ENCODE measurements at places on chromosomes 1 and 21. TPM values are rescaled to one million over a fixed set of nuclear protein-coding genes. Genes with fewer than 3 reads are reported as not detected.

The PINK1 gene
- total RNA-seq, result 144 TPM

The S100A3 gene
- not detected for total RNA-seq

The ACBD3 gene
- total RNA-seq, result 56.4 TPM

- peak within 1 kb of the TSS; percentile 37 for H3K4me3 ChIP-seq
- peak; percentile 25 for DNase-seq
- peaks cover 40% of the 10 kb centered on the region for H3K27me3 ChIP-seq
- H3K4me1 ChIP-seq, result peaks cover 16% of the 10 kb centered on the region
- H3K36me3 ChIP-seq, result no peaks in the 10 kb centered on the region
- H3K27ac ChIP-seq, result no peak within 1 kb of the TSS
Observed at GRCh38 chr1:165355977-165356811, at the start of gene LMX1A. TSS of gene LMX1A (minus strand) at chr1:165356715. CDS start at chr1:165355559, 1,156 bp downstream.

The SPRR5 gene
- total RNA-seq, result not detected

The FBLIM1 gene
- total RNA-seq, result 11.4 TPM

The DTL gene
- total RNA-seq, result 2.6 TPM

DNA sequence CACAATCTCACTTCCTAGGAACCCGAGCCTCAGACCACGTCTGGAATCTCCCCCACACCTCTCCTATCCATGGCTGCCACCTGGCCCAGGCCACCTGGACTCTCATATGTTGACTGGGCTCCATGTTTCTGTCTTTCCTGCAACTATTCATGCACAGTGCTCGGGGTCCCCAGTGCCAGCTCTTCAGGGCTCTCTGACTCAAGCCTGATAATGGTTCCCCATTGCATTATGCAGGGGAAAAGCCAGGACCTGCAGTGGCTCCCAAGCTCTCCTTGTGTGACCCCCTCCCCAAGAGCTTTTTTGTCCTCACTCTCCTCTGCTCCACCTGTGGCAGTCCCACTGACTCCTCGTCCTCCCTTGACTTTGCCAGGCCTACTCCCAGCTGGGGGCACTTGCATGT is 417.6 kb downstream of the NPHP4 start:
- DNase-seq, result no peak
- H3K4me1 ChIP-seq, result no peaks in the 10 kb centered on the region
- H3K27ac ChIP-seq, result no peak overlapping the region
- no peaks in the 10 kb centered on the region for H3K36me3 ChIP-seq

- H3K4me3 ChIP-seq, result no peak overlapping the region
- H3K36me3 ChIP-seq, result no peaks in the 10 kb centered on the region
- no peaks in the 10 kb centered on the region for H3K27me3 ChIP-seq
- no peak overlapping the region for H3K27ac ChIP-seq
- DNase-seq, result no peak
Observed at GRCh38 chr21:37339552-37339939, 27.0 kb upstream of the DYRK1A start.

DNA sequence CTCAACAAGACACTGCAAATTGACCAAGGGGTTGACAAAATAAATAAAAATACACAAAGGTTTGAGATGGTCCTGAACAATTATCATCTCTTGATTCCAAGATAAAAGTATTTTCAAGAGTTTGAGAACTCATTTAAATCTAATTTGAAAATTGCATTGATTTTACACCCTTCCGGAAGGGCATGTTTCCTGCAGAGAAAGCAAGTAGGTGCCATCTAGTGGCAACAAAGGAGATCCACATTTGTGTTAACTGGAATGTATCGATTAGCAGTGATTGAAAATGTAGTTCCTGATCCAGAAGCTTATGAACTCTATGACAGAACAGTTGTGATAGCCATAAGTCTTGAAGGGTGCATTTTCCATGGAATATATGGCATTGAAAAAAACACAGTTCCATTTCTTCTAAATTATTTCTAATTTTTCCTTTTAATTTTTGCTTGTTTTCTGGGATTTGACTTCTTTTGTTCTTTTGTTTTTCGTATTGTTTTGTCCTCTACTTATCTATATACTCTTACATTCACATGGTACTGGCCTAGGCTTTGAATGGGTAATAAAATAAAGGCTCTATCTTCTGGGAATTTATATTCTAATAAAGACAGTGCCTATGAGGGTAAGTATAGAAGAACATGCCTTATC is 143.7 kb downstream of the DNM3 start:
- H3K4me1 ChIP-seq, result no peaks in the 10 kb centered on the region
- H3K27ac ChIP-seq, result no peak overlapping the region
- H3K36me3 ChIP-seq, result no peaks in the 10 kb centered on the region
- H3K4me3 ChIP-seq, result no peak overlapping the region
- no peaks in the 10 kb centered on the region for H3K27me3 ChIP-seq

The SELP gene
- total RNA-seq, result 3.6 TPM

DNA sequence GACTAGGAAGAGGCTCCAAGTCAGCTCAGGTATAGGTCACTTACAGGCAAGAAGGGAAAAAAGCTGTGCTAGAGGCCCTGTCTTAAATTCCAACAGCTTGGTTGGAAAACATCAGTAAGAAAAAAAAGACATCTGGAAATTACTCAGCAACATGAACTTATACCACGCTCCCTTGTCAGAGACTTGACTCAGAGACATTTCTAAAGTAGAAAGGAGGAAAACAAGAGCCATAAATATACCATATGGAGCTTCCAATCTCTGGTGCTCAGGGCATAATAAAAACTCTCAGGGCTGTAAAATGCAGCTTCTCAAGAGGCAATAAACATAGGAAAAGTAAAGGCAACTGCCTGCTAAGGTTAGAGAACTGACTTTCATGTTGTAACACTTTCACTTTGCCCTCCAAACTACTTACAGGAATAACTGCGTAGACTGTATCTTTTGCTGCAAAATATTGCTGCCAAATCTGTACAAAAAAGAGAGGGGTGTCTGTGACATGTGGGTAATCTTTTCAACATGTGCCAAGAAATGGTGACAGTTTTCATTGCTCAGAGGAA is 14.7 kb downstream of the ATPAF1 start:
- H3K36me3 ChIP-seq, result peaks cover 31% of the 10 kb centered on the region
- DNase-seq, result no peak
- no peak overlapping the region for H3K4me3 ChIP-seq
- no peaks in the 10 kb centered on the region for H3K4me1 ChIP-seq
- no peak overlapping the region for H3K27ac ChIP-seq
- H3K27me3 ChIP-seq, result no peaks in the 10 kb centered on the region

DNA sequence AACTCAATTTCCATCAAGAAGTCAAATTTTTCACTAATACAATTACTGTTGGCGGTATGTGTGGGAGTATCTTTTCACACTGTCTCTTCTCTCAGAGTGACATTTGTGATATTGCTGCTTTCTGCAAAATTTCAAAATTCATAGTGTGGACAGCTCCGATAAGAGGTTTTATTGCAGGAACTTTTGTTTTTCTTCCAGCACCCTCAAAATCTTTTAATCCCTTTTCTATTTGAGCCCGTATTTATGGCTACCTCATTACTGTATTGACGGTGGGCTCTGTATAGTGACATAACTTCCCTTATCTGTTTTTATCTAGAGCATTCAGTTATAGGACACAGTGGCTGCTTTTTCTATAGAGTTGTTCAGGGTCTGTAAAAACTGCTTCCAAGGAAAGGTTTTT is 794.4 kb upstream of the TMPRSS15 start:
- H3K27me3 ChIP-seq, result no peaks in the 10 kb centered on the region
- no peak for DNase-seq
- H3K4me1 ChIP-seq, result no peaks in the 10 kb centered on the region
- H3K36me3 ChIP-seq, result no peaks in the 10 kb centered on the region

DNA sequence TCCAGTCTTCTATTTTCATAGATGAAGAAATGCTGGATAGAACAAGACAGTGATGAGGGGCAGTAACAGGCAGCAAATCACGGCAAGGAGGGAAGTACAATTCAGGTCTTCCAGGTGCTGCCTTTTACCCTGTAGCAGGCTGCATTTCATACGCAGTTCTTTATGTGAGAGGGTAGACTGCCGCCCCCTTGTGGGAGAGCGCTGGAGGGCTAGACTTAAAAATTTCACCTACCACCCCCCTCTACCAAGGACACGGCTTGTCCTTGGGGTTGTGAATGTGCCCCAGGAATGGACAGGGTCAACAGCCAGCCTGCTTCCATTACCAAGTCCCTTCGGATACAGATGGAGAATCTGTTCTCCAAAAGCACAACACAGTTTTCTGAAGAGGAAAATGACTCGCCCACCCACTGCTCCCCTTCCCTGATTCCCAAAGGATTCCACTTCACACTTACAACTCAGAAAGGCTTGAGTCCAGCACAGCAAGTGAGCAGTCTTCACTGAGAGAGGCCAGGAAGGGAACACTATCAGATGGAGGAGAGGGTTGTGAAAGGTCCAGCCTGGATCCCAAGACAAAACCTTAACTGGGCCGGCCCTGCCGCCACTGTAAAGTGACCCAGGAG is 7.4 kb downstream of the WDR77 start:
- DNase-seq, result no peak
- no peaks in the 10 kb centered on the region for H3K4me1 ChIP-seq
- no peak overlapping the region for H3K27ac ChIP-seq
- no peak overlapping the region for H3K4me3 ChIP-seq

The GNL2 gene
- 27.1 TPM for total RNA-seq

DNA sequence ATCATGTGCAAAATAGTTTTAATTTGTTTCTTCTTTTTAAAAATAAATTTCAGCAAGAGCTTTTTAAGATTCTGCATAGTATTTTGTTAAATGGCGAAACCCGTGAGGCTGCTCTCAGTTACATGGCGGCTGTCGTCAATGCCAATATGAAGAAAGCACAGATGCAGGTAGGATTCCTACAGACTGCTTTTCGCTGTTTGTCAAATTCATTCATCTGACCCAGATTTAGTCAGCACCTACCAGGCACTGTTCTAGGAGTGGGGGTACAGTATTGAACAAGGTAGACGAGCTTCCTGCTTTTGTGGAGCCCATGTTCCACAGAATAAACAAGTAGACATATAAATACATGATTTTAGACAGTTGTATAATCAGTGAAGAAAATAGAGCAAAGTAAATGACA is 78.1 kb upstream of the KIF1B start:
- no peak overlapping the region for H3K27ac ChIP-seq
- peaks cover 41% of the 10 kb centered on the region for H3K36me3 ChIP-seq
- H3K4me1 ChIP-seq, result no peaks in the 10 kb centered on the region
- DNase-seq, result no peak

DNA sequence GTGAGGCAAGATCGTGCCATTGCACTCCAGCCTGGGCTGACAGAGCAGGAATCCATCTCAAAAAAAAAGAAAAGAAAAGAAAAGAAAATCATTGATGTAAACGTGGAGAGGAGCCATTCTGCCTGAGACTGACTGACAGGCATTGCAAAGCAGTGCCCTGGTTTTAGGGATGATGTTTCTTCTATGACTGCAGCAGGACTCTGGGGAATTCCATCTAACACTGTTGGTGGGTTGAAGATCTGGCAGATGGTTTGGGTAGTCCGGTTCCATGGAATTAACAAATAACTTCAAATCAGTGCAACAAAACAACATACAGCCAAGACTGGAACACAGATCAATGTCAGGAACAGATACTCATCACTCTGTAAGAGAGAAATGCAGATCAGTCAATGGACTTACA is 17.8 kb upstream of the LAMC2 start:
- DNase-seq, result no peak
- H3K4me3 ChIP-seq, result no peak overlapping the region
- H3K36me3 ChIP-seq, result no peaks in the 10 kb centered on the region
- H3K27ac ChIP-seq, result no peak overlapping the region

The RAB3B gene
- total RNA-seq, result not detected

DNA sequence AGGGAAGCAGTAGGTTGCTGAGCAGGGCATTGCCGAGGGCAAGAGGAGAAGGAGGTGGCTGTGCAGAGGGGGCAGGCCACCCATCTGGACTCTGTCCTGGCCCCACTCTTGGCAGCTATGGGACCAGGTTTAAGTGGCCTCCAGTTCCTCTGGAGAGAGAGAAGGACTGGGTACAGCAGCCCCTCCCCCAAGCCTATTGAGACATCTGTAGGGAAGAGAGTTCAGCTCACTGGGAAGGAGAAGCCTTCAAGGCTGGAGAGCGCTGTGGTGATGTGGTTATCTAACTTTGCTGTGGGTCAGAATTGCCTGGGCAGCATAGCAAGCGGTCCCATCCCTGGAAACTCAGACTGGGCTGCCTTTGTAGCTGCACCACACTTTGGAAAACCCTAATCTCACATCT is 93.9 kb downstream of the KCNJ15 start:
- peaks cover 46% of the 10 kb centered on the region for H3K4me1 ChIP-seq
- no peak overlapping the region for H3K4me3 ChIP-seq
- H3K27me3 ChIP-seq, result no peaks in the 10 kb centered on the region
- peak; percentile 38 for DNase-seq
- peak overlapping the region; percentile 97 for H3K27ac ChIP-seq

The PROX1 gene
- 34.6 TPM for total RNA-seq

- no peak for DNase-seq
- peaks cover 16% of the 10 kb centered on the region for H3K4me1 ChIP-seq
- H3K36me3 ChIP-seq, result no peaks in the 10 kb centered on the region
- no peak overlapping the region for H3K27ac ChIP-seq
- H3K27me3 ChIP-seq, result peaks cover 33% of the 10 kb centered on the region
Observed at GRCh38 chr1:34165422-34165921, 442 bp upstream of the CSMD2 start.

The FCGR2B gene
- 10.6 TPM for total RNA-seq

The NPPA gene
- total RNA-seq, result not detected

- H3K4me1 ChIP-seq, result no peaks in the 10 kb centered on the region
- no peak overlapping the region for H3K27ac ChIP-seq
- H3K4me3 ChIP-seq, result no peak overlapping the region
- no peak for DNase-seq
Observed at GRCh38 chr1:46077644-46078043, 54.8 kb downstream of the PIK3R3 start.

DNA sequence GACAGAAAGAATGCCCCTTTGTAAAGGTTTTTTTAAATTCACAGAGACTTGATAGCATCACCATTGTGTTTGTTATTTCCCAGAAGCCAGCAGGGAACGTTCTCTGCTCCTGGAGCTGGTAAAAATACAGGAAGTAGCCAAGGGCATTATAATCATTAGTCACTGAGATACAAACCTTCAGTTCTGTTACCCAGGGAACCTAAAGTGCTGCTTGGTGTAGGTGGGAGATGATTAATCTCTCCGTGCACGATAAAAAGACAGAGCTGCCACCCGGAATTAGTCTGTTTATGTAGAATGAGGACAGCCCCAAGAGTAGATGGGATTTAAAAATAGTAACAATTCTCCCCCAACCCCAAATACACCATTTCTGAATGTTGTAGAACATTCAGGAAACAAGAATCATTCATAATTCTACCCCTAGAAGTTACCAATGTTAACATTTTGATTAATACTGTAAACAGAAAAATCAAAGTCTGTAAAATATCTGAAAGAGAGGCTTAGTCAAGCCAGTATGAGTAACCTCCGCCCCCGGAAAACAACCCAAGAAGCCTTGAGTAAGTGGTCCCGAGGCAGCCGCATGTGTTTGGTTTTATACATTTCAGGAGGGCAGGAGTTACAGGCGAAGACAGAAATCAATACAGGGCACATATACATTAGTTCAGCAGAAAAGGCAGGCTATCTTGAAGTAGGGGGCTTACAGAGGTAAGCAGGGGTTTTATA is 45.3 kb upstream of the CTBS start:
- H3K4me3 ChIP-seq, result no peak overlapping the region
- DNase-seq, result no peak
- no peaks in the 10 kb centered on the region for H3K27me3 ChIP-seq
- no peak overlapping the region for H3K27ac ChIP-seq
- H3K36me3 ChIP-seq, result no peaks in the 10 kb centered on the region

Measured in thyroid gland (tissue), 4 donors.